ENCODE measurements at places on chromosomes 1 and 21. TPM values are rescaled to one million over a fixed set of nuclear protein-coding genes. Genes with fewer than 3 reads are reported as not detected.

Gene MFSD2A
- total RNA-seq: 31.0 TPM

Gene CSMD2
- not detected for total RNA-seq

Gene APOBEC4
- not detected for total RNA-seq

Gene BTBD8
- 0.34 TPM for total RNA-seq

DNA sequence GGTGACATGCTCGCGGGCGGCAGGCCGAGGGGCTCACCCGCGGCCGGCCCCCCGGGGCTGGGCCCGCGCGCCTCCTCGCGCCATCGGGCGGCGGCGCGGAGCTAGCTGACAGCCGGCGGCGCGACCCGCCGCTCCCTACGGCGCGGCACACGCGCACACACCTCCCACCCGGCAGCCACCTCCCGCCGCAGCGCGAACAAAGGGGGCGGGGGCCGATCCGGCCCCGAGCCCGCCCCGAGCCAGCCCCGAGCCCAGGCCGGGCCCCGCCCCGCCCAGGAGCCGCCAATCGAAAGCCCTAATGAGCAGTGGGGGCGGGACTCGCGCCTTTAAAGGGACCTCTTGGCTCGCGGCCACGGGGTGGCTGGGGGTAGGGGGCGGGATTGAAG lies at the start of gene KIF21B:
Gene KIF21B (minus strand): TSS at position 198 of the 386 bp plus-strand sequence. CDS start 331 bp downstream, outside the sequence.
- DNase-seq: peak; percentile 89

DNA sequence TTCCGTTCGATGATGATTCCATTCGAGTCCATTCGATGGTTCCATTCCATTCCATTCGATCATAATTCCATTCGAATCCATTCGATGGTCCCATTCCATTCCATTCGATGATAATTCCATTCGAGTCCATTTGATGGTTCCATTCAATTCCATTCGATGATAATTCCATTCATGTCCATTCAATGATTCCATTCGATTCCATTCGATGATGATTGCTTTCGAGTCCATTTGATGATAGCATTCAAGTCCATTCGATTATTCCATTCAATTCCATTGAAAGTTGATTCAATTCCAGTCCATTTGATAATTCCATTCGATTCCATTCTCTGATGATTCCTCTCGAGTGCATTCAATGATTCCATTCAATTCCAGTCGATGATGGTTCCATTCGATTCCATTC lies 3895.3 kb downstream of the SRGAP2C start:
- DNase-seq: no peak

DNA sequence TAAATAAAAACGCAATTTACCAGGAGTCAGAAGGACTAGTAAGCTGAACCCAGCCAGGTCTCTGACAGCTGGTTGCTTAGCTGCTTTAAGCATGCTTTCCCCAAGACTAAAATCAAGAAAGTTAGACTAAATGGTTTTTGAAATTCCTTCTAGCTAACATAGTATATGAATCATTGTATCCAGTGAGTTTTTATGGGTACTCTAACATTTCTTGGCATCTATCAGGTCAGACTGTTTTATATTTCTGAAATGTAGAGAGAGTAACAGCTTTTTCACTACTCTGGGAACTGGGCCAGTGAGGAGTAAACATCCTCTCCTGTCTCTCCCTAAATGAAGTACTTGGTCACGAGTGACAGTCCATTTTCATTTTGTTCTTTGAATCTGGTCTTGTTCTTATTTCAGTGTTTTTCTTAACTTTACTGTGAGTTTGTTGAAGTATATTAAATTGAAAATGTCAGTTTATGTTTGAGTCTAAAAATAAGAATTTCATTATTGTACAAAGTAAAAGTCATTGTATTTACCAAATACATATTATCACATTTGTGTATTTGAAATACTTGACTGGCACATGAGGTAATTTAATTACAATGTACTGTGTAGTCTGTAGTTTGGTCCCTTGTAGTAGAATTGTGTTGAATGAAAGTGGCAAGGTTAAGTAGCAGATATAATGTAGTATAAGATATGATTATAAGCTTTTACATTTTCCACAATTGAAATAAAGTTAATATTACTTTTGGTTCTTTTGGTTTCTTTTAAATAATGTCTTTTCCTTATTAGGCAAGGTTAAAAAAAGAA lies 47.6 kb downstream of the PKN2 start:
- DNase-seq: no peak

GRCh38 chr1:201828217-201828819 lies 639 bp upstream of the IPO9 start:
- no peak for DNase-seq

GRCh38 chr1:244653439-244654107 lies 647 bp downstream of the DESI2 start:
- DNase-seq: no peak

GRCh38 chr21:15763359-15763758 lies 33.6 kb downstream of the USP25 start:
- no peak for DNase-seq

DNA sequence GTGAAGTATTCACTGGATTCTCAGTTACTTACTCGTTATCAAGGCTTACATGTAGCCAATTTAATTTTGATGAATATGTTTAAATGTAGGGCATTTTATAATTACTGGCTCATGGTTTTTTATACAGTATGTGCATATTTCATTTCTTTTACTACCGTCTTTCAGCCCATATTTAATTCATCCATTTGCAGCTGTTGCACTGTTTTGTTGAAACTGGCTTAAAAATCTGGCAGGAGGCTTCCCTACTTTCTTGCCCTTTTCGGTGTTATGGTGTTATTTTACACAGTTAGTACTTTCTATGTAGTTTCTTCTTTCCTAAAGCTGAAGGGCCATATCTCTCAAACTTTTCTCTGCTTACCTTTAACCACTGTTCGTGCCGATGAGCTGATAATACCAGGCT lies 54.2 kb downstream of the ITSN1 start:
- no peak for DNase-seq

DNA sequence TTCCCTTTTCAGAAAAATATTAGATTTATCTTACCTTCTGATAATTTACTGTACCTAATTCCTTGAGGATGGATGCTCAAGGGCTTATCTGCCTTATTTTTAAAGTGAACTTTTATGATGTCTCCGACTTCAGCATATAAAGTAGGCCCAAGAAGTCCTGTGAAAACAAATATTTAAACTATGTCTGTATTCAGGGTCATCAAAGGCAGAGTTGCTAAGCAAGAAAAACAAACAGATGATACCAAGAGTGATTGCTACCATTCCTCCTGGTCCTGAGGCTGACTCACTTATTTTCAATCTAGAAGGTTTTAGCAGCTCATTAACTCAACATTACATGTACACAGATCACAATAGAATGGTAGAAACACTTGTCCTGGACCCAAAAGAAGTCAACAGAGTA lies 14.1 kb downstream of the F5 start:
- no peak for DNase-seq
